ENCODE measurements at places on chromosomes 4 and X.

DNA sequence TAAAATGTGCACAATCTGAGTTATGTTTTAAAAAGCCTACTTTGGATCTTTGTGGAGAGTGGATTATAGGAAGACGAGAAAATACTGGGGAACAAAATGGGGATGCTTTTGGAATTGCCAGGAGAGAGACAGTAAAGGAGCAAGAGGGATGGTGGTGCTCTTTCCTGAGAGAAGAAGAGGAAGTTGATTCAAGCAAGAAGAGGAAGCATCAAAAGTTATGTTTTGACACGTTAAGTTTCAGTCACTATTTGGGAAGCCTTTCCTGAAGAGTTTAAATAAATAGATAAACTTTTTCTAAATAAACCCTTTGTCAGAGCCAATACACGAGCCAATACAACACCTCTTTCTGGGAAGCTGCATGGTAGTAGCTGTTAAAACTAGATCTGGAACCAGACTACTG is 394.1 kb downstream of the GALNTL6 start:
- DNase-seq, result no peak

- peak; percentile 59 for DNase-seq
Observed at GRCh38 chr4:154506253-154506652, 14.7 kb upstream of the DCHS2 start.

GRCh38 chr4:13944095-13944511 is 316.6 kb upstream of the BOD1L1 start:
- no peak for DNase-seq

DNA sequence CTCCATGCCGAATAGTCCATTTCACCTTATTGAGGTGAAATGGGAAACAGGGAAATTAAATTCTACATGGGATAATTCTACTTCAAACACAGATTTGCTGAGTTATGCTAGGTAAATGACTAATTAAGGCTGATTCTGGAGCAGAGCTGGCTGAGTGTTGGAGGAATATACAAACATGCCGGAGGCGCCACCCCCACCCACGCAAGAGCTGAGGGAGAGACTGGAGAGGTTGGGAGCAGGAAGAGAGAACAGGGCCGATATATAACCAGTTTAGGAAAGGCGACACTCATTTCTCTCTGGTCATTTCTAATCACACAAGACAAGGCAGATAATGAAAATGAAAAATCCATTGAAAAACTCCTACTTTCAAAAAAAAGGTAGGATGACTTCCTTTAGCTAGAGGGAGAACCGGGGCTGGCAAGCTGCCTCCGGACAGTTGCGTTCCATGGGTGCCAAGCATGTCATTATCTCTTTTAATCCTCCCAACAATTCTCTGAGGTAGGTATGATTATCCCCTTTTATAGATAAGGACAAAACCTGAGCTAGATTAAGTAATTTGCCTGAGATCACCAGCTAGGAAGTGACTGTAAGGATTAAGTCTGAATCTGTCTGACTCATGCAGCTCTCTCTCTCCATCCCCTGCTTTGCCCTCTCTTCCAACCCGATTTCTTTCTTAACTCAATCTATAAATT is 27.6 kb upstream of the CFAP299 start:
- peak; percentile 83 for DNase-seq

GRCh38 chrX:1593286-1594271 is 2.2 kb downstream of the AKAP17A start:
- no peak for DNase-seq

DNA sequence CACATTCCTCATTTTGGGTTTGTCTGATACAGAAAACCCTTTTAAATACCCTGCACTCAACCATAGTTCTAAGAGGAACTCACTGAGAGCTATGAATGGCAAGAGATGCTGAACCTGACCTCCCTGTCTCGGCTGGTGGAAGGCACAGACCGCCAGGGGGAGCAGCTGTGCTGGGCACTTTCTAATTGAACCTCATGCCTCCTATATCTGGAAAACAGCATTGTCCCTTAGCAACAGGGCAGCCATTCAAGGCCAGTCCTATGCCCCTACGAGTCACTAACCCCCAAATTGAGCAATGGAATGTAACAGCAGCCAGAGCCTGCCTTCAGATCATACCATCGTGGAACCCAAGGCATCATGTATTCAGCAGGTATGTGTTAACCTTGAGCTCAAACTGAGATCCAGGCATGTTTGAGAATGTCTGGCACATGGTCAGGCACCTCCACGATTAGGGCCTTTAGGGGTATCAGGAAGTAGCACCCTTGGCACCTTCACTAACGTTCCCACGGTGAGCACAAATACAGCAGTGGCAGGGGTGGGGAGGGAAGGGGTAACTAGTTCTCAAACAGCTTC is 5.1 kb downstream of the USP27X start:
- DNase-seq, result peak; percentile 61

- DNase-seq, result no peak
Observed at GRCh38 chr4:156182269-156182668, 228.6 kb upstream of the CTSO start.

GRCh38 chrX:41563876-41564275 is 116.7 kb downstream of the NYX start:
- no peak for DNase-seq

- peak; percentile 98 for DNase-seq
Observed at GRCh38 chr4:74374561-74375327, 9.8 kb downstream of the EREG start.

- DNase-seq, result no peak
Observed at GRCh38 chr4:73606465-73606974, 13.7 kb downstream of the RASSF6 start.

DNA sequence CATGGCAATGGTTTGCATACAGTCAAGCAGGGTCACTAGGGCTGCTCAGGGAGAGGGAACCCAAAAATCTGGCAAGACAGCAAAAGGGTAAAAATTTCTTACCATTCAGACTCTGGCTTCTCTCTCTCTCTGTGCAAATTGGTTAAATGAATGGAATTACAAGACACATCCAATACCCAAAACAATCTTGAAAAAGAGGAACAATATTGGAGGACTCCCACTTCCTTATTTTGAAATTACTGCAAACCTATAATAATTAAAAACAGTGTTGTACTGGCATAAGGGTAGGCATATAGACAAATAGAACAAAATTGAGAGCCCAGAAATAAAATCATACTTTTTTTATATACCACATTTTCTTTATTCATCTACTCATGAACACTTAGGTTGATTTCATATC is 24.1 kb downstream of the ETDA start:
- DNase-seq, result no peak

DNA sequence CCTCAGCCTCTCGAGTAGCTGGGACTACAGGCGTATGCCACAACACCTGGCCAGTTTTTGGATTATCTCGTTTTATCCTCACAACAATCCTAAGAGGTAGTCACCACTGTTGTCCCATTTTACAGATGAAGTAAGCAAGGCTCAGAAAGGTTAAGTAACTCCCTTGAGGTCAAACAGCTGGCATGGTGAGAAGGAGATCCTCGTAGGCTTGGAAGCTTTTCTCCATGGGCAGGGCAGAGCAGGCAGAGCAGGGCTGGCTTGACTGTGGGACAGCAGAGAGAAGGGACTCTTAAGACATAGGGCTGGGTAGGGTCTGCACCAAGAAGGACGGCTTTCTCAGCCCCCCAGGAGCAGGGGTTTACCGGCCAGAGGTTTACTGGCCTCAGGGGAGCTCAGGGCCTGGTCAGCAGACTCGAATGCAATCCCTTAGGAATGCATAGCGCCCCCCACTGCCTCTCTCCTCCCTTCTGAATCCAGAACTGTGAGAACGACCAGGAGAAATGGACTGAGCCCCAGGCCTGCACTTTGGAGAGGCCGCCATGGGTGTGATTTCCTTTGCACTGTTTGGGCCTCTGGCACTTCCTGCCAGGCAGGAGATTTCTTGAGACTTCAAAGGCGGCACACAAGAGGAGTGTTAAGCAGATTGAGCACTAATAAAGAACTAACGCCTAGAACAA is 14.0 kb upstream of the CDKN2AIP start:
- DNase-seq, result peak; percentile 16

- DNase-seq, result no peak
Observed at GRCh38 chr4:93144644-93145043, 683.9 kb upstream of the ATOH1 start.

Measured in cardiac fibroblast (primary cell).